ENCODE measurements at places on chromosomes 3 and 15.
A peak's percentile ranks its signal among the peaks of the same experiment; 100 is the strongest.

DNA sequence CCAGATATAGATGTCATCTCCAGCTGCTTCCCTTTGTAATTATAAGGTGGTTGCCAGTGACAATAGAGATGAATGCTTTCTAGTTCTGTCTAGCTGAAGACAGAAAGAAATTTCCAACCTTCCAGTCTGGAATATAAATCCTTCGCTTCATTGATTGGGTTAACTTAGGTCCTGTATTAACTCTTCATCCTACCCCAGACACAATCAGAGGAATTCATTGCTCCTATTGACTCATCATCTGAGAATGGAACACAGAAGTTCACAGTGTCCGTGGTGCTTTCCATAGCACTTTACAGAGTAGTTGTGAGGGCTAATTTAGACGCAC, 241.4 kb downstream of the NFKBIZ start:
- DNase-seq = no peak

GRCh38 chr15:75809986-75810750, 33.1 kb upstream of the UBE2Q2 start:
- DNase-seq = peak; percentile 33

DNA sequence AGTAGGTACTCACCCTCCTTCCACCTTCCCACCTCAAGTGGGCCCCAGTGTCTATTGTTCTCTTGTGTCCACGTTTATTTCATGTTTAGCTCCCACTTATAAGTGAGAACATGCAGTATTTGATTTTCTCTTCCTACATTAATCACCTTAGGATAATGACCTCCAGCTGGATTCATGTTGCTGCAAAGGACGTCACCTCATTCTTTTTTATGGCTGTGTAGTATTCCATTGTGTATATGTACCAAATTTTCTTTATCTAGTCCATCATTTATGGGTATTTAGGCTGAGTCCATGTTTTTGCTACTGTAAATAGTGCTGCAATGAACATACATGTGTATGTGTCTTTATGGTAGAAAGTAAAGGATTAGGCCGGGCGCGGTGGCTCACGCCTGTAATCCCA, 5.9 kb upstream of the MLF1 start:
- no peak for DNase-seq

DNA sequence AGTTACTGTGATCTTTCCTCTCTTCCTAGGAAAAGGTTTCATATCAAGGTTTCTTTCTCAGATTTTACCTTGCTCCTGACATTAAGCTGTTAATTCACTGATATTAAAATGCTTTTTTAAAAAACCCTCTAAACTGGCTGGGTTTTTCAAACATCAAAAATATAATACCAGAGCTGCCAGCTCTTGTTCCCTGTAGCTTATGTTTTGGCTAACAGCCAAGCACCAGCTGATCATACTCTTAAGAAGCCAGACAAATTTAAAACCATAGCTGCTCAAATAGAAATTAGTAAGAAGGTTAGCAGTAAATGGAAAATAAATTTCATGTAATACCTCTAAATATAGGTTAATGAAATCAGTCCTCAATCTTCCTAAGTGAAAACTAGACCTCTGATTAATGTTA, 657.5 kb downstream of the GRM7 start:
- no peak for DNase-seq

- DNase-seq = no peak
These were observed 70.9 kb downstream of the AAGAB start for GRCh38 chr15:67183443-67184169.

GRCh38 chr3:145719114-145719513, 441.9 kb downstream of the PLOD2 start:
- no peak for DNase-seq
